Sigmoid colon (tissue), 7 donors: ENCODE measurements at places on chromosomes 4 and X. TPM values are rescaled to one million over a fixed set of nuclear protein-coding genes. Genes with fewer than 3 reads are reported as not detected.

GRCh38 chrX:120000490-120001246 lies 57.1 kb upstream of the NKAP start:
- H3K27ac ChIP-seq = no peak overlapping the region
- H3K4me1 ChIP-seq = peaks cover 7% of the 10 kb centered on the region
- H3K36me3 ChIP-seq = no peaks in the 10 kb centered on the region
- H3K4me3 ChIP-seq = no peak overlapping the region

- H3K4me1 ChIP-seq = peaks cover 5% of the 10 kb centered on the region
- DNase-seq = no peak
- H3K36me3 ChIP-seq = no peaks in the 10 kb centered on the region
- H3K27ac ChIP-seq = peak overlapping the region; percentile 84
- no peaks in the 10 kb centered on the region for H3K27me3 ChIP-seq
Measured at GRCh38 chrX:52262195-52262546, 77.5 kb downstream of the MAGED4 start.

DNA sequence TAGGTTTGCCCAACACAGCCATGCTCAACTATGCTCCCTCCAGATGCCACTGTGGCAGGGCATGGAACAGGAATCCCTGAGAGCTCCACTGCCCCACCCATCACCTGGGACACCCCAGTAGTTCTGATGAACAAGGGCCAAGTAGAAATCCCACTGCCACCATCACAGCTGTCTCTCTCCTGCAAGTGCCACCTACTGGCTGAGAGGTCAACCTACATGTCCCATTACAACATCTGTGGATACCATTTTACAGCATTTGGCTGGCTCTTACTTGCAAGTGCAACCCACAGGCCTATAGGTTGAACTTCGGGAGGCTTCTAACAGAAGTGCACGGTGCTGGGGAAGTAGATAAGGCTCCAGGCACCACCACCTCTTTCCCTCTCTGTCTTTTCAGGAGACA lies 142.5 kb downstream of the CXXC4 start:
- no peak overlapping the region for H3K27ac ChIP-seq
- H3K4me3 ChIP-seq = no peak overlapping the region
- H3K36me3 ChIP-seq = no peaks in the 10 kb centered on the region
- no peak for DNase-seq
- H3K4me1 ChIP-seq = no peaks in the 10 kb centered on the region
- no peaks in the 10 kb centered on the region for H3K27me3 ChIP-seq

DNA sequence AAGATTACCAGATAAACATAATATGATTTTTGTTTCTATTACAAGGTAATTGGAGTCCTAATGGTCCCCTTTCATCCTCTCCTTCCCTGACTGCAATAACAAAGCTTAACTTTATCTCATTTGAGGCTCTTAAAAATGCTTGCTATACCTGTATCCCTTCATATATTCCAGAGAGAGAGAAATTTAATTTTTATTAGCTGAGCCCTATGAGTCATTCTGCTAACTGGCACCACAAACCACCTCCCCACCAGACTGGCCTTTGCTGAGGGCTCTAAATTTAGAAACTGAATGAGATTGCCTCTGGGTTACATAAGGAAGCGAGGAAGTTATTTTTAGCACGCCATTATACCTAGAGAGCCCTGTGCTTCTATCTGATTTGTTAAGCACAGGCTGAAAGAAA lies 27.4 kb downstream of the CBLL2 start:
- H3K4me3 ChIP-seq = no peak overlapping the region
- no peaks in the 10 kb centered on the region for H3K4me1 ChIP-seq
- H3K27me3 ChIP-seq = no peaks in the 10 kb centered on the region
- no peaks in the 10 kb centered on the region for H3K36me3 ChIP-seq

The CFAP99 gene
- not detected for total RNA-seq

The PPID gene
- total RNA-seq = 26.0 TPM

The CHRDL1 gene
- 180 TPM for total RNA-seq

The SH3RF1 gene
- 9.1 TPM for total RNA-seq
